ENCODE measurements at places on chromosomes 1 and 21.
A peak's percentile ranks its signal among the peaks of the same experiment; 100 is the strongest.

DNA sequence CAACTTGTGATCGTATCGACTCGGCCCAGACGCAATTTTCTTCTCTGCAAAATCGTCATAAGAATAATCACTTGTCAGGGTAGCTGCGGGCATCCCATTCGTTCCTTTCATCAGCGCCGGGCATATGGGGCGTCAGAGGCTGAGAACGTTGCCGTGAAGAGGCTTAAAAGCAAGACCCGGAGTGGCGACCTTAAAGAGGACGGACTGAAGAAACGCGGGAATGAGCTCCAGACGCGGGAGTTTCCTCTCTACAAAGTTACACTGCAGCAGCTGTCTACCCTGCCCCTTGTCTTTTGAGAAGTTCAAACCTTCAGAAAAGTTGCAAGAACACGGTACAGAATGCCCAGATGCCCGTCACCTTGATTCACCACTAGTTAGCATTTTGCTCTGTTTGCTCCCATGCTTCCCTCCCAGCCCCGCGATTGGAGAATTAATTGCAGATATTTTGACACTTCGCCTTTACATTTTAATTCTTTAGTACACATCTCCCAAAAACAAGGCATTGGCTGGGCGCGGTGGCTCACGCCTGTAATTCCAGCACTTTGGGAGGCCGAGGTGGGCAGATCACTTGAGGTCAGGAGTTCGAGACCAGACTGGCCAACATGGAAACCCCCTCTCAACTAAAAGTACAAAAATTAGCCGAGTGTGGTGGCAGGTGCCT is 967 bp downstream of the CENPS start:
- H3K36me3 ChIP-seq = no peaks in the 10 kb centered on the region
- H3K4me1 ChIP-seq = peaks cover 16% of the 10 kb centered on the region
- H3K27ac ChIP-seq = peak overlapping the region; percentile 88
- DNase-seq = no peak

DNA sequence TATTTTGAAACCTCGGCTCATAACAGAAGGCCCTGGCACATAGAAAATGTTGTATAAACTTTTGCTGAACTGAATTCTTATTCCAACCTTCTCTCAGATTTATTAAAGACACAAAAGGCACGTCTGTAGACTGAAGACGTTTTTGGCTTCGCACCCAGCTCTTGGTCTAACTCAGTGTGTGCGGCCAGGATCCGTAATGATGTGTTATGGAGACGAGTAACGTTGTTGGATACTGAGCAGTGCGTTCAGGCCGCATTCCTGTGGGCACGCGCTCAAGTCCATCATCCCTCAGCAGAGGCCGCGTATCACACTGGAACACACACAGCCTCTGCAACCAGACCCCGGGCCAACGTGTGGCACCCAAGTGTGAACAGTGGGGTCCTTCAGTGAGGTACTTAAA is 154.8 kb upstream of the RAB4A start:
- H3K4me3 ChIP-seq = no peak overlapping the region
- H3K27ac ChIP-seq = no peak overlapping the region
- H3K27me3 ChIP-seq = no peaks in the 10 kb centered on the region
- peaks cover 11% of the 10 kb centered on the region for H3K4me1 ChIP-seq
- H3K36me3 ChIP-seq = peaks cover 3% of the 10 kb centered on the region
- no peak for DNase-seq

DNA sequence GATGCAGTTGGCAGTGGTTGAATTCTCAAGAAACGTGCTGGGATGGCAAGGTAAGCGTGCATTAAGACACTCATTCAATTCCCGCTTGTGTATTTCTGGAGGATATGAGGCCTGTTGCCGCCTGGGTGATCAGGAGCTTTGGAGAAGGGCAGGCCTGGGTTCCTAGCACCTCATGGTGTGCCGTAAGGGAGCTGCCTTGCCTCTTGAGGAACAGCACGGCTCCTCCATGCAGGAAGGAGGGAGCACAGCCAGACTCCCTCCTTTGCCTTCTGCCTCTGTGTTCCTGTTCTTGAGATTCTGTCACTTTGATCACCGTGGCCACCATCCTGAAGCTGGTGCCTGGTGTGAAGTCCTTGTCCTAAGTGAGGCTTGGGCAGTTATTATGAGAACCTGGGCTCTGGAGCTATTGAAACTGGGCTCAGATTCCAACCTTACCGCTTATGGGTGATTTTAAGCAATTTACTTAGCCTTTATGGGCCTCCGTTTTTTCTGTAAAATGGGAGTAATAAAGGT is 18.3 kb downstream of the SLFNL1 start:
- peaks cover 15% of the 10 kb centered on the region for H3K36me3 ChIP-seq
- DNase-seq = no peak
- H3K4me1 ChIP-seq = peaks cover 19% of the 10 kb centered on the region
- H3K27ac ChIP-seq = peak overlapping the region; percentile 53

- DNase-seq = no peak
- no peak overlapping the region for H3K4me3 ChIP-seq
- H3K36me3 ChIP-seq = peaks cover 2% of the 10 kb centered on the region
- H3K4me1 ChIP-seq = peaks cover 4% of the 10 kb centered on the region
Measured at GRCh38 chr1:203186091-203186445, 436 bp downstream of the CHI3L1 start.

GRCh38 chr21:17578162-17578561 is 34.5 kb downstream of the BTG3 start:
- H3K4me1 ChIP-seq = peaks cover 2% of the 10 kb centered on the region
- H3K4me3 ChIP-seq = no peak overlapping the region
- H3K27ac ChIP-seq = no peak overlapping the region
- H3K27me3 ChIP-seq = peaks cover 30% of the 10 kb centered on the region
- DNase-seq = no peak

GRCh38 chr1:164188497-164188896 is 370.5 kb upstream of the PBX1 start:
- no peak overlapping the region for H3K27ac ChIP-seq
- no peaks in the 10 kb centered on the region for H3K36me3 ChIP-seq
- no peak for DNase-seq

- DNase-seq = no peak
- H3K4me3 ChIP-seq = no peak overlapping the region
- H3K27ac ChIP-seq = no peak overlapping the region
- H3K27me3 ChIP-seq = peaks cover 38% of the 10 kb centered on the region
- H3K4me1 ChIP-seq = no peaks in the 10 kb centered on the region
- H3K36me3 ChIP-seq = no peaks in the 10 kb centered on the region
Measured at GRCh38 chr1:208326033-208326432, 81.8 kb upstream of the PLXNA2 start.

DNA sequence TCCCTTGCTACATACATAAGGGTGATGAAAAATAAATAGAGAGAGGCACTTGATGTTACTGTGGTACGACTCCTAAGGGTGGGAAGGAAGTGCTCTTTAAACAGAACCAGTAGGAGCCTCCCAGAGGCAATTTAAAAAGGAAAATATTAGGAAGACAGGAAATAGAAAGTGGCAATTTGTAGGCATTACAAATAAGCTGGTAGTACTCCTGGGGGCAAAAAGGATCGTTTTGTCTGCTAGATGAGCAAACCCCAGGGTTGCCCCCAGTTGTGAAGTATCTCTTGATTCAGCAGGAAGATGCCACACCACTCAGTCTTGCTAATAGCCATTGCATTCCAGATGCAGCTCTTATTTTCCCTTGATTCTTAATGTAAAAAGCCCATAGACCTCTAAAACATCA is 303.0 kb downstream of the NTNG1 start:
- H3K4me3 ChIP-seq = no peak overlapping the region
- H3K27ac ChIP-seq = no peak overlapping the region
- H3K4me1 ChIP-seq = no peaks in the 10 kb centered on the region
- no peak for DNase-seq

GRCh38 chr1:183859119-183859518 is 54.2 kb downstream of the RGL1 start:
- H3K36me3 ChIP-seq = no peaks in the 10 kb centered on the region
- H3K4me3 ChIP-seq = no peak overlapping the region
- H3K4me1 ChIP-seq = no peaks in the 10 kb centered on the region
- no peak for DNase-seq
- H3K27me3 ChIP-seq = no peaks in the 10 kb centered on the region
- no peak overlapping the region for H3K27ac ChIP-seq

GRCh38 chr1:113210248-113210647 is 137.2 kb downstream of the LRIG2 start:
- H3K36me3 ChIP-seq = peaks cover 2% of the 10 kb centered on the region
- H3K27me3 ChIP-seq = peaks cover 62% of the 10 kb centered on the region
- H3K27ac ChIP-seq = no peak overlapping the region
- DNase-seq = no peak
- no peak overlapping the region for H3K4me3 ChIP-seq
- H3K4me1 ChIP-seq = peaks cover 3% of the 10 kb centered on the region

GRCh38 chr1:23198373-23198772 is 18.9 kb downstream of the HTR1D start:
- H3K4me1 ChIP-seq = no peaks in the 10 kb centered on the region
- DNase-seq = no peak
- peaks cover 18% of the 10 kb centered on the region for H3K27me3 ChIP-seq
- no peak overlapping the region for H3K4me3 ChIP-seq

- no peak overlapping the region for H3K27ac ChIP-seq
- peaks cover 10% of the 10 kb centered on the region for H3K4me1 ChIP-seq
- H3K27me3 ChIP-seq = peaks cover 60% of the 10 kb centered on the region
- no peak for DNase-seq
- H3K36me3 ChIP-seq = peaks cover 4% of the 10 kb centered on the region
Measured at GRCh38 chr1:234214911-234215892, 158.1 kb upstream of the COA6 start.

GRCh38 chr1:159647616-159648015 is 60.0 kb downstream of the APCS start:
- peaks cover 41% of the 10 kb centered on the region for H3K27me3 ChIP-seq
- H3K4me3 ChIP-seq = no peak overlapping the region
- H3K4me1 ChIP-seq = peaks cover 2% of the 10 kb centered on the region
- no peak for DNase-seq
- no peak overlapping the region for H3K27ac ChIP-seq

DNA sequence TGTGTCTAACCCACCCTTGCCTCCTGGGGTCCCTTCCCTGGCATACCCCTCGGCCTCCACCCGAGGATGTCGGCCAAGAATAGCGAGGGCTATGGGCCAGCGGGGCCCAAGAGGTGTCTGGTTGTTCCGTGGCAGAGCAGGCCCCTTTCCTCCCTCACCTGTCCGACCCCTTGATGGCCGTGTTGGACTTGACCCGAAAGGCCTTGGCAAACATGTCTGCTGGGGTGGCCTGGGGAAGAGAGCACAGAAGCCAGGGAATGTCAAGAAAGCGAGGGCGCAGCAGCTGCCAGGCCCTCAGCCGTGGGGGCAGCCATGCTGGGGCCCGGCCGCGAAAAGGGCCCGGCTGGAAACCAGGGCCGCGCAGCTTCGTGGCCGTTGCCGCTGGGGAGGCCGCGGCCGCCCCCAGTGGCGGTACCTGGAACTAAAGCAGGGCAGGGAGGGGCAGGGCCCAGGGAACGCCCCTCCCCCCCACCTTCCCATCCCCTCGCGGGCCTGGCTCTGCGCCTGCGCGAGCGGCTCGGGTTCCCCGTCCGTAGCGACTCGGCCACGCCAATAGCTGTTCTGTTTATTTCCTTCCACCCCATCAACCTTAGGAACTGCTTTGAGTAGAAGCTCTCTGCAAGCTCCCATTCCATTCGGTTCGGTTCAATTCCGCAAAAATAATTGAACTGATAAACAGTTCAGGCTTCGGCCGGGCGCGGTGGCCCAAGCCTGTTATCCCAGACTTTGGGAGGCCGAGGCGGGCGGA is at the start of gene EIF2D:
Gene EIF2D (minus strand): TSS at position 337 of the 748 bp plus-strand sequence. CDS start 123 bp downstream, at position 214.
- H3K27me3 ChIP-seq = peaks cover 10% of the 10 kb centered on the region
- H3K4me3 ChIP-seq = peak within 1 kb of the TSS; percentile 94
- peaks cover 2% of the 10 kb centered on the region for H3K36me3 ChIP-seq
- peak; percentile 93 for DNase-seq
- H3K4me1 ChIP-seq = peaks cover 18% of the 10 kb centered on the region

DNA sequence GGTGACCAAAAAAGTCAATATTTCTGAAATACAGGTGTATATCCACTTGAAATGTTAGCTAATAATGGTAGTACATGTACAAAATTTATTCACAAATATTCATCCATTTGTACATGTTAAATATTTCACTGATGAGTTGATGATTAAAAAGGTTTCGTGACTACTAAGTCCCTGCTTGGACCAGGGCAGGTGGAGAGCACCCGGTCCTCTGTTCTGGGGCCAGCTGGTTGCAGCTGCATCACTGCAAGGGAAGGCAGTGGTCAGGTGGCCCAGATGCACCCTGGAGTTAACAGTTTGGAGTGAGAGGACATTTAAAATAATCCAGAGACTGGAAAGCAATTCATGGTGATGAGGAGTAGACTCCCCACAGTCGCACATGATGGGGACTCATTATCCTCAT is 141.2 kb downstream of the ZBTB18 start:
- H3K27ac ChIP-seq = no peak overlapping the region
- H3K36me3 ChIP-seq = no peaks in the 10 kb centered on the region
- H3K4me3 ChIP-seq = no peak overlapping the region
- DNase-seq = no peak

DNA sequence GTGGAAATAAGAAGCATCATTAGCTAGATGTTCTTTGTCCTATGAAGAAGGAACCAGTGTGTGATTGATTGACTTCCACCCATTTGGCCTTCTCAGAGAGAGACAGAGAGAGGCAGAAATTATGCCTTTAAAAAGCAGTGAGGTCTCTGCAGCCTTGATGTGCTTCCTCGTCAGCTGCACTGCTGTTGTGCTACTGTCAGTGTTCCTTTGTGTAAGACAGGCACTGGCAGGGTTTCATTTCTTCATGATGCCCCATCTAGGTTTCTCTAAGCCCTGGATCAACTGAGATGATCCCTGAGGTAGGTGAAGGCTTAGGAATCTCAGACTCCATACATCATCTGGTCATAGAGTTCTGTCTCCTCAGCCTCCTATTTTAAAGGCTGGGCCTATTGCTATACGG is 34.9 kb downstream of the GPR3 start:
- no peaks in the 10 kb centered on the region for H3K36me3 ChIP-seq
- peak overlapping the region; percentile 90 for H3K27ac ChIP-seq
- H3K27me3 ChIP-seq = no peaks in the 10 kb centered on the region
- peaks cover 44% of the 10 kb centered on the region for H3K4me1 ChIP-seq
- H3K4me3 ChIP-seq = no peak overlapping the region

- H3K36me3 ChIP-seq = peaks cover 5% of the 10 kb centered on the region
- H3K27me3 ChIP-seq = peaks cover 72% of the 10 kb centered on the region
Measured at GRCh38 chr1:159941141-159941540, 4.3 kb downstream of the IGSF9 start.

GRCh38 chr1:223887747-223888418 is 42.1 kb upstream of the TP53BP2 start:
- no peak overlapping the region for H3K27ac ChIP-seq

GRCh38 chr1:205589046-205589445 is 42.8 kb downstream of the ELK4 start:
- DNase-seq = no peak
- H3K36me3 ChIP-seq = no peaks in the 10 kb centered on the region
- H3K4me1 ChIP-seq = peaks cover 10% of the 10 kb centered on the region

DNA sequence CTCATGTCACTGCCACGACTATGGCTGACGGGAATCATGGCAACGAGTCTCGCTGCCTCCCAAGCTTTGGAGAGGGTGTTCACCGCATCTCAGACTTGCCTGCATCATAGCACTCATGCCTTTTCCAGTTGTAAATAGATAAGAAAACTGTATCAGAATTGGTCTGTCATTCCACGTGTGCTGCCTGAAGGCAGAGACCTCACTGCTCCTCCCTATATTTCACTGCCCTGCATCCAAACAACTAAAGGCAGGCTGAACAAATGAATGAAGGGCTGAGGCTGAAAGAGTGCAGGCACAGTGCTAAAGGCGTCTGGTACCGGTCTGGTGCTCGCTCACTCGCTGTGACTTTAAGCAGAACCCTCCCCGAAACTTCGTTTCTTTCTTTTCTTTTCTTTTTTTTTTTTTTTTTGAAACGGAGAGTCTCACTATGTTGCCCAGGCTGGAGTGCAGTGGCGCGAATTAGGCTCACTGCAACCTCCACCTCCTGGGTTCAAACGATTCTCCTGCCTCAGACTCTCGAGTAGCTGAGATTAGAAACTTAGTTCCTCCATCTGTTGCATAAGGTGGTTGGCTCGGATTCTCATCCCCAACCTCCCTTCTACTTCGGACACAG is 542 bp downstream of the EIF2B3 start:
- peaks cover 5% of the 10 kb centered on the region for H3K36me3 ChIP-seq
- no peak for DNase-seq
- peaks cover 17% of the 10 kb centered on the region for H3K4me1 ChIP-seq
- H3K27ac ChIP-seq = peak overlapping the region; percentile 95
- no peaks in the 10 kb centered on the region for H3K27me3 ChIP-seq
